ENCODE measurements at places on chromosomes 5 and 9.

DNA sequence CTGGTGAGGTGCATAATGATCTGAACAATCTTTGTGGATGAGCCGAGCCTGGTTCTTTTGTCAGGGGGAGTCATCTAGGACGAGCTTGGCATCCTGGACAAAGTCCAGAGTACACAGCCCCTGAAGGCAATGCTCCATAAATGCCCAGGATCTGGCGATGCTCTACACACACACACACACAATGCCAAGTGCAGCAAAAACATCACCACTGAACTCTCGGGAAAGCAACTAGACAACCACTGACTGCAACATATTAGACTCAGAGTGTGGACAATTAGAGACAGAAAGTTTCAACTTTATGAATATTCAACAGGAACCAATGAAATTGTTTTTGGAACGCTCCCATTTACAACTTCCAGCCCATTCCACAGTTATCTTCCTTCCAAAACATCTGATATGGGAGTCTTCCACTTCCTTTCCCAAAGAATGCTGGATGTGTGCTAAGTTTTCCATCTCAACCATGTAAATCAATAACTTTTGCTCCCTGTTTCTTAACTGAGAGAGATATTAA lies 227.6 kb upstream of the ANKRD55 start:
- DNase-seq: no peak

- DNase-seq: no peak
Measured at GRCh38 chr9:127683723-127684122, 23.1 kb upstream of the CFAP157 start.

DNA sequence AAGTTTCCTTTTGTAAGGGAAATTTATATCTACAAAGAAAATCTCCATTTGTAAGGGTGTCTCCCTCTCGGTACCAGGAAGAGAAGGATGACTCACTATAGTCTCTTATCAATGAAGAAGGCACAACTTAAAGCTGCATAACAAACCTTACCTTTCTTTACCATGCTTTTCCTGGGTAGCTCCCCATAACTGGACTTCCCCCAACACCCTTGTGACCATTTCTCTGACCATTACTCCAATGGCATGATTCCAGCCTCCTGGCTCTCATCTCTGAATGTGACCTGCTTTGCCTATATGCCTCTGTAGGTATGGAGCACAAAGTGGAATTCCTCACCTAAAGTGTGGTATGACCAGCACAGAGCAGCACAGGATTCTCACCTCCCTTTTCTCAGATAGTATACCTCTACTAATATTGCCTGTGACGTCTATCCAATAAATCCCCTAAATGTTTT lies 62.8 kb downstream of the GNA14 start:
- no peak for DNase-seq

DNA sequence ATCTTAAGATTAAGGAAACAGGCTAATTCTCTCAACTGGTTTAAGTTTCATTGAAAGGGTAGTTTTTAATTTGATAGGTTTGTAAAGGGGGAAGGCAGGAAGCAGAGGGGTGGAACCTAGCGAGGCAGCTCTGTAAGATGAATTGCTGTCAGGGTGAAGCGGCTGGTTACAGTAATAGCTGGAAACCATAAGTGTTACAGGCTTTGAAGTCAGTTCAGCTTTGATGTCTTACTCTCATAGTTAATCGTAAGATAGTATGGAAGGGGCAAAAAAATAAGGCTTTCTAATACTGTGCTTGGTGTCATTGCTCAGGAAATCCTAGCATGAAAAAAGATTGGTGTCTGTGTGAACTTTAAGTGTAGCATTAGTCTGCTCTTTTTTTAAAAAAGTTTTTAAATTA lies 20.3 kb downstream of the POU5F2 start:
- peak; percentile 12 for DNase-seq

DNA sequence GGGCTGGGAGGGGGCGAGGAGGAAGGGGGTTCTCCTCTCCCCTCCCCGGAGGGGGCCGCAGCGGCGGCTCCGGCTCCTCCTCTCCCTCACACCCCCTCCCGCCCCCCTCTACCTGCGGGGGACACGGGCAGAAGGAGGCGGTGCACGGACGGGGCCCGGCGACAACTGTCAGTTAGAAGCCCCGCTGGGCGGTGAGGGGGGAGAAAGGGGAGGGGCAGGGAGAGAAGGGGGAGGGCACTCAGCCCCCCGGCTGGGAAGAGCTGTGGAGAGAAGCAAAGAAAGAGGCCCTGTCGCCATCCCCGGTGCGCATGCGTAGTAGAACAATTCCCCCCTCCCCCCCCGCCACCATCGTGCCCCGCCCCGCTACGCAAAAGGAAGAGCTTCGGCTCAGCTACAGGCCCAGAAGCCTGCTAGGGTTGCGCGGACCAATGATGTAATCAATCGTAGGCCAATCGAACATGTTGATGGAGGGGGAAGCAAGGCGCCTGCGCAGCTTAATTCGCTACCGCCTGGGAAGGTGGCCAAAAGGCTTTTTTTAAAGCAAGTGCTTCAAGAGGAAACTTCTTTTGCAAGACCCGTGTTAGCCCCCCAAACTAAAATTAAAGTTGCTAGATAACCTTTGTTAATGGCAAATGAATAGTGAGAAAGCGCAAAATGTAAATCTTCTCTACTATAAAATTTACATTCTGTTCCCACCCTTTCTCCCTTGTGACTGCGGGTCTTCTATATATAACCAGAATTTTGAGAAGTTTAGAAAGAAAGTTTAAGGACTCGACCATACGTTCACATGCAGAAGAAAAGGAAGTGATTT lies 7.0 kb downstream of the RANBP6 start:
- DNase-seq: peak; percentile 90

- DNase-seq: no peak
Measured at GRCh38 chr5:368183-369084, 46.9 kb downstream of the AHRR start.

GRCh38 chr5:171600741-171601265 lies 181.4 kb downstream of the FGF18 start:
- DNase-seq: no peak

- no peak for DNase-seq
Measured at GRCh38 chr9:114025760-114026159, 52.3 kb downstream of the AMBP start.

- DNase-seq: no peak
Measured at GRCh38 chr9:70217029-70217428, 41.7 kb upstream of the SMC5 start.

DNA sequence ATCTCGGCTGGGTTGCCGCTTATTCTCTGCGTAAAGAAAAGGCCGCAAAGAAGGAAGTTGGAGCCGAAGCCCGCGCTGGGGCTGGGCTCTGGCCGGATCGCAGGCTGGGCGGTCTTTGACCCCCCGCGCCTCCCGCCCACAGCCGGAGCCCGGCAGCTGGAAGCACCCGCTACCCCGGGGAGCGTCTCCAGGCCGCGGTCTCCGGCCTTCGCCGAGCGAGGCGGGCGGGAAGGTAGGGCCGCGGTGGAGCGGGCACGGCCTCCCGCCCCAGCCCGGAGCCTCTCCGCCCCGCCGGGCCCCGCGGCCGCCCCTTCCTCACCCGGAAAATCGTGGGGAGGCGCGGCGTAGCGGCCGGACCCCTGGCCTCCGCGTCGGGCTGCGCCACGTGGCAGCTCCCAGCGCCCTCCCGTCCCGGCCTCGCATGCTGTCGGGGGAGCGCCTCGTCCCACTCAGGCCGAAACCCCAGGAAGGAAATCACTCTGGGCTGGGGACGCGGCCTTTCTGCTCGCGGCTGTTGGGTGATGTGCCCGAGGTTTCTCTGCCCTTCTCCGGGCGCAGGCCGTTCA lies 12.0 kb downstream of the FOXD1 start:
- no peak for DNase-seq

DNA sequence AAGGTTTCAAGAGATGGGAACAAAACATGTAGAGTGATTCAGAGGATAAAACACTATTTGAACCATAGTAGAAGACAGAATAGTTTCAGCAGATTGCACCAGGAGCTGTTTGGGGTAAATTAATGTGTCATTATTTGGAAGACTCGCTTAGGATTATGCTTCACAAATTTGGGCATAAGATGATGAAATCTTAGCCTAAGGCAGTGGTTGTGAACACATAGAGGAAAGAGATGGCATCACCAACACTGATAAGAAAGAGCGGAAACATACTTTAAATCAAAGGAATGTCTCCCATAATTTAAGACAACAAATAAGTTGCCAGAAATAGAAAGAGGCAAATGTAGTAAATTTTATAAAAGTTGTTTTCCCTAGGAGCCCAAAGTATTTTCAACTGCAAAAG lies 66.1 kb upstream of the TBCA start:
- DNase-seq: no peak

- no peak for DNase-seq
Measured at GRCh38 chr5:41735213-41735612, 135.0 kb downstream of the OXCT1 start.

DNA sequence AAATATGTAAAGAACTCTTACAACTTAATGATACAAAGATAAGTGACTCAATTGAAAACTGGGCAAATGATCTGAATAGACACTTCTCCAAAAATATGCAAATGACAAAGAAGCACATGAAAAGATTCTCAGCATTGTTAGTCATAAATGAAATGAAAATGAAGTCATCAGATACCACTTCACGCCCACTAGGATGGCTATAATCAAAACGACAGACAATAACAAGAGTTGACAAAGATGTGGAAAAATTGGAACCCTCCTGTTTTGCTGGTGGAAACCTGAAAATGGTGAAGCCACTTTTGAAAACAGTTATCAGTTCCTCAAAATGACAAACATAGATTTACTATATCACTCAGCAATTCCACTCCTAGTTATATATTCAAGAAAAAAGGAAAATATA lies 7.9 kb upstream of the SYK start:
- DNase-seq: no peak

DNA sequence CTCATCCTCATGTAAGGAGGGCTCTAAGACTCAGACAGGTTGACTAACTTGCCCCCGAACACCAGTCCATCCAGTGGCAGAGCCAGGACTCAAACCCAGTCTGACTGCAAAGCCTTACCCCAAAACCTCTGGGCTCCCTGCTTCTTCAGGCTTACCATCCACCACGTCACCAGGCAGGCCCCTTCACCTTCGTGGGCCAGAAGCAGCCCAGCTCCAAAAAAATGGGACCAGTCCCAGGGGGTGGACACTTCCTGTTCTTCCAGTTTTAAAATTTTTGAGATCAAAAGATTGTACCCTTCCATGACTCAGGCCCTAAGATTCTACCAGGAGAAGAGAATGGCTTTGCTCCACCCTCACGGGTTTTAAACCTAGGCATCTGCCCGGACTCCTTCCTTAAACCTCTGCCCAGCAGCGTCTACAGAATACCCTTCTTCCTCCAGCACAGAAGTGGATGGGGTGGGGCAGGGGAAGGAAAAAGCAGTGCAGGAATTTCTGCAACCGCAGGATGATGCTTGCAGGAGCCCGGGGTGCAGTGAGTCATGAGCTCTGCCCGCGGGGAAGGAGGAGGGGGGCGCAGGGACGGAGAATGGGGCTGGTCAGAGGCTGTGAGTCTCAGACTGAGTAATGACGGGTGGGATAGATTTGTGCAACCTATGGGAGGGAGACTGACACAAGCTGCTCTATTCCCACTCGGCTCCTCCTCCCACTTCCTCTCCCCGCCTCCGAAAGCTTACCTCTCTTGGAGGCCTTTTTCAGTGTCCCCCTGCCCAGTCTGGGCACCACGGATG lies 50.4 kb upstream of the STXBP1 start:
- DNase-seq: peak; percentile 34

DNA sequence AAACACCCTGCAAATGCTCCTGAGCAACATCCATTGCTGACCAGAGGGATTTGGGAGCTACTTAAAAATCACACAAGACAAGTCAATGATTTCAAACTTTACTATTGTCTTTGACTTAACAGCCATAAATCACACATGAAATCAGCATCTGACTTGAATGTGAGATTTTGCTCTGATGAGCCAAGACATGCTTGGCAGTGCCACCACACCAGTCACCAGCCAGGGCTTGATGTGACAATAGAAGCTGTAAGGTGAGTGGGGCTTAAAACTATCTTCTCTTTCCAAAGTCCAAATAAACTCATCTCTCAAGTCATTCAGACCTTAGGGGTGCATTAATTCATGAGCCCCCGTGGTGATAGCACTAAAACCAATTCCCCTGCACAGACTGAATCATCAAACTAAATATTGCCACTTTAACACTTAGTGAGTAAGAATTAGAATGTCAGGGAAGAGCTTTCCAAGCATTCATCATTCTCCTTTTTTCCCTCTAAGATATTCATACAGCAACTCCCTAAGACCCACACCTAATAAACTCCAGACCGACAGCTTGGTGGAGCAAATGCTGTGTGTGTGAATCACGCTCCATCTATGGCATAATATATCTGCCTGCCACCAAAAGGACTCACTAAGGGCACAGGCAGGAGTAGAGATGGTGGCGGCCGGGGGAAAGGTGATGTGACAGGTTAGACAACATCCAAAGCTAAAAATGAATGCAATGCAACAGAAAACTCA lies 119.4 kb downstream of the SPOCK1 start:
- DNase-seq: no peak

GRCh38 chr5:6394429-6395101 lies 16.2 kb upstream of the MED10 start:
- DNase-seq: no peak

GRCh38 chr5:147169901-147170300 lies 64.9 kb upstream of the STK32A start:
- DNase-seq: no peak

- no peak for DNase-seq
Measured at GRCh38 chr5:134142806-134143205, 28.3 kb downstream of the TCF7 start.

GRCh38 chr5:59728356-59728755 lies 165.2 kb downstream of the PDE4D start:
- DNase-seq: no peak

DNA sequence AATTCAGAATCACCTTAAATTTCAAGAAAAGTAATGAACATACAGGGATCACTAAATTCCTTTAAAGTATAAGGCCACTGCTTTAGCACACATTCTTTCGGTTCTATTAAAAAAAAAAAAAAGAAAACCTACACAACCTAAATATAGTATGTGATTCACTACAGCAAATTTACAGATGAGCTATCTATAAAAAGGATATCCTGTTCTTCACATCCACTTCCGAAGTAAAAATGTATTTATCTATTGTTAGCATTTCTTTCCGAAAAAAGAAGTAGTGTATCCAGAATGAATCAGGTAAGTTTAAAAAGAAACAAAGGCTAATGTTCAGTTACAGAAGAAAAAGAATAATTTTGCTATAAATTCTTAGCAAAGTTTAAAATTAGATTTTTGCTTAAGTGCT lies 70.2 kb downstream of the ECPAS start:
- DNase-seq: no peak

DNA sequence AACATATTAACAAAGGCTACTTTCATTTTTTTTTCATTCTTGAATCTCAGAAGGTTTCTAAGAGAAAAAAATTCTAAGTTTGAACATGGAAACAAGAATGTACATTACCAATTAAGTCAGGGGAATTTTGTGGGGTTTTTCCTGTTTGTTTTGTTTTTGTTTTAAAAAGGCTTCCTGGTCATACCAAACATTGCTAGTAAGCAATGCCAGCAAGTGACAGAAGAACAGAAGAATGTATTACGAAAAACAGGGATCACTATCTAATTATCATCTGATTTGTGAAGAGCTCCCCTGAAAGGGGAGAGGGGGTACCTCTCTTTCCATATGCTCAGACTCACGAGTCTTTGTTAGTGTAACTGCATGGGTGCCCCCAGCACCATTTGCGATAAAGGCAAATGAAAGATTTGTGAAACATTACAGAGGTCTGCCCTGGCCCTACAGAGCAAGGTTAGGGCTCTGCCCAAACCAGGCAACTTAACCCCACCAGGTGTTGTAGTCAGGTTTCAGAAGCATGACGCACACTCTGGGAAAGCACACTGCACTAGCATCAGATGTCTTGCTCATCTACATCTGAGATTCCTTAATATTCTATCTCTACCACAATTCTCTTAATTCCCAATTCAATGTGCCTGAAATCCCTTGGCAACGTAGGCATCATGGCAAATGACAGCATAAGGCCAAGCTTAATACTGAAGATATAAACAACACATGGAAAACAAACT lies 268.2 kb downstream of the MLLT3 start:
- no peak for DNase-seq
